T-helper 17 cell (primary cell): ENCODE measurements at places on chromosomes 5 and 9.

- DNase-seq = no peak
Measured at GRCh38 chr9:137977571-137978261, 100.1 kb downstream of the CACNA1B start.

- no peak for DNase-seq
Measured at GRCh38 chr5:75199946-75200345, 36.7 kb downstream of the ANKRD31 start.

GRCh38 chr5:82278711-82279370 lies 687 bp upstream of the RPS23 start:
- no peak for DNase-seq

- no peak for DNase-seq
Measured at GRCh38 chr5:153237671-153238332, 252.7 kb upstream of the GRIA1 start.

GRCh38 chr9:120941046-120941770 lies 14.6 kb upstream of the TRAF1 start:
- no peak for DNase-seq

- DNase-seq = no peak
Measured at GRCh38 chr9:113131689-113132151, 19.1 kb upstream of the SLC31A2 start.

GRCh38 chr9:36980148-36980974 lies 53.7 kb downstream of the PAX5 start:
- no peak for DNase-seq
